ENCODE measurements at places on chromosomes 6 and 20. TPM values are rescaled to one million over a fixed set of nuclear protein-coding genes. Genes with fewer than 3 reads are reported as not detected.

PROKR2 gene
- not detected for total RNA-seq

PSORS1C1 gene
- not detected for total RNA-seq

PREP gene
- total RNA-seq = 46.4 TPM

OSTM1 gene
- total RNA-seq = 7.2 TPM

MUCL3 gene
- total RNA-seq = not detected

- no peaks in the 10 kb centered on the region for H3K4me1 ChIP-seq
- H3K36me3 ChIP-seq = no peaks in the 10 kb centered on the region
- H3K27me3 ChIP-seq = no peaks in the 10 kb centered on the region
- H3K4me3 ChIP-seq = no peak overlapping the region
- DNase-seq = no peak
Observed at GRCh38 chr6:77368660-77369313, 94.5 kb downstream of the HTR1B start.

DNA sequence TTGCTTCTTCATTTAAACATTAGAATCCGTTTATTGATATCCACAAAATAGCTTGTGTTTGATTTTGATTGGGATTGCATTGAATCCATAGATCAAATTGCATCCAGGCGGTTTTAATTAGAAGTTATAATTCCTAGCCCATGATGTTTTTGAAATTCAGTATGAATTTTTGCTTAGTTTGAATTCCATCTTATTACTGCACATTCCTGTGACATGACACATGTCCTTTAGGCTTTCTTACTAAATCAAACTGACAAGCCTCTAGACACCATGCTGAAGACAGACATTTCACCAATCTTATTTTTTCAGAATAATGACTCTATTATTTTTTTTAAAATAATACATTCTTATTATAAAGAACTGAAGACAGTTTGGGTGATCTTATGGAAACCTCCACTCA, 21.4 kb upstream of the PI16 start:
- DNase-seq = no peak
- no peaks in the 10 kb centered on the region for H3K27me3 ChIP-seq
- no peaks in the 10 kb centered on the region for H3K36me3 ChIP-seq
- H3K4me3 ChIP-seq = no peak overlapping the region
- no peak overlapping the region for H3K27ac ChIP-seq
- no peaks in the 10 kb centered on the region for H3K4me1 ChIP-seq

DNA sequence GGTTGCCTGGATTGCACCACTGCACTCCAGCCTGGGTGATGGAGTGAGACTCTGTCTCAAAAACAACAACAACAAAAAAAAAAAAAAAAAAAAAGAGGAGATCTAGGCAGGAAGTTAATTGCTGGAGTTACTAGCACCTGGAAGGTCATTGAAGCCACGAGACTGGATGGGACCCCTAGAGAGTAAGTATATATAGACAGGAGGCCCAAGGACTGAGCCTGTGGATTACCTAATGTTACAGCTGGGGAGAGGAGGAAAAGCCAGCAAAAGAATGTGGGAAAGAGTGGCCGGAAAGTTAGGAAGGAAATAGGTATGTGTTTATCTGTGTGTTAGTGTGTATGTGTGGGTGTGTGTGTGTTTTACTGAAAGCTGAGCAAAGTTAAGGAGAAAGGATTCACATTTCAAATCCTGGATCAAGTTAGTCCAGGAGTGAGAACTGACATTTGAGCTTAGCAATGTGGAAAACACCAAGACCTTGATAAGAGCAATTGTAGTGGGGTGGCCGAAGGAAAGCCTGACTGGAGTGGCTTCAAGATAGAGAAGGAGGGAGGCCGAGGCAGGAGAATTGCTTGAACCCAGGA, 38.4 kb downstream of the ANKRD6 start:
- no peaks in the 10 kb centered on the region for H3K27me3 ChIP-seq
- peaks cover 2% of the 10 kb centered on the region for H3K36me3 ChIP-seq
- H3K4me1 ChIP-seq = peaks cover 17% of the 10 kb centered on the region
- no peak overlapping the region for H3K4me3 ChIP-seq
- H3K27ac ChIP-seq = no peak overlapping the region

GRCh38 chr6:1518855-1519254, 90.9 kb upstream of the FOXC1 start:
- no peak overlapping the region for H3K27ac ChIP-seq
- no peaks in the 10 kb centered on the region for H3K36me3 ChIP-seq
- peaks cover 6% of the 10 kb centered on the region for H3K27me3 ChIP-seq
- H3K4me3 ChIP-seq = no peak overlapping the region
- no peak for DNase-seq
- H3K4me1 ChIP-seq = no peaks in the 10 kb centered on the region

DNA sequence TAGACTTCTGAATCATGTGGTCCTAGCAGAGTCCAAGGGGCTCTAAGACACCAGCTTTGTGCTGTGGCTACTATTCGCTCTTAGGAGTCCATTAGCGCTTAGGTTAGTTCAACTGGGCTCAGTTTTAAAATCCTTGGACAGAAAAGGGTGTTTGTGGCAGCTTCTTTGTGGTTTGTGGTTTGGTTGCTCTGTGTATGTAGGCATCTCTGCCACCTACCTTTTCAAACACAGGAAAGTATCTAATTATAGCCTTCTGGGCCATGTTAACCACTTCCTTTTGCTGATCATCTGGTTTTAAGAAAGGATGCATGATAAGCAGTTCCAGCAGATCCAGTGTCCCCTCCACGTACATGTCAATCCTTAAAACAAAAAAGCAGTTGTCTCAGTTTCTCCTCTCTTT, 10.8 kb downstream of the GSTA4 start:
- H3K4me3 ChIP-seq = peak overlapping the region; percentile 25
- H3K4me1 ChIP-seq = peaks cover 60% of the 10 kb centered on the region
- H3K36me3 ChIP-seq = peaks cover 15% of the 10 kb centered on the region
- peak; percentile 80 for DNase-seq
- peaks cover 26% of the 10 kb centered on the region for H3K27me3 ChIP-seq
- peak overlapping the region; percentile 69 for H3K27ac ChIP-seq

Measured in activated CD8-positive, alpha-beta T cell treated with anti-CD3 and anti-CD28 coated beads for 36 hours (primary cell).